ENCODE measurements at places on chromosomes 2 and 18. TPM values are rescaled to one million over a fixed set of nuclear protein-coding genes. Genes with fewer than 3 reads are reported as not detected.

Gene CRYBA2
- not detected for total RNA-seq

Gene MYOM1
- not detected for total RNA-seq

Gene SMCHD1
- total RNA-seq, result 180 TPM

Gene IL37
- not detected for total RNA-seq

Gene SNTG2
- total RNA-seq, result not detected

Gene CCBE1
- not detected for total RNA-seq

Gene LIMS3
- 0.26 TPM for total RNA-seq

Gene KLHL14
- total RNA-seq, result 17.2 TPM

Gene TTC32
- 17.9 TPM for total RNA-seq

GRCh38 chr2:170461889-170462288 lies 253.2 kb upstream of the SP5 start:
- H3K36me3 ChIP-seq, result no peaks in the 10 kb centered on the region
- no peaks in the 10 kb centered on the region for H3K4me1 ChIP-seq
- H3K27me3 ChIP-seq, result no peaks in the 10 kb centered on the region
- no peak overlapping the region for H3K27ac ChIP-seq

- H3K4me1 ChIP-seq, result 0 out of 2 replicates have a peak, but pooled peaks cover 5% of the 10 kb centered on the region
- DNase-seq, result no peak
- H3K27me3 ChIP-seq, result no peaks in the 10 kb centered on the region
Observed at GRCh38 chr2:25437881-25438662, 96.3 kb upstream of the DNMT3A start.

GRCh38 chr2:108220191-108220590 lies 19.6 kb upstream of the SULT1C3 start:
- H3K27ac ChIP-seq, result no peak overlapping the region
- no peaks in the 10 kb centered on the region for H3K36me3 ChIP-seq
- no peak overlapping the region for H3K4me3 ChIP-seq
- no peak for DNase-seq

- H3K27me3 ChIP-seq, result no peaks in the 10 kb centered on the region
- no peak for DNase-seq
- H3K4me3 ChIP-seq, result no peak overlapping the region
- peaks cover 3% of the 10 kb centered on the region for H3K4me1 ChIP-seq
- no peak overlapping the region for H3K27ac ChIP-seq
Observed at GRCh38 chr2:55860832-55861231, 62.8 kb downstream of the EFEMP1 start.

- no peaks in the 10 kb centered on the region for H3K4me1 ChIP-seq
- H3K36me3 ChIP-seq, result no peaks in the 10 kb centered on the region
- no peaks in the 10 kb centered on the region for H3K27me3 ChIP-seq
- no peak for DNase-seq
Observed at GRCh38 chr2:37189452-37190153, 1.1 kb upstream of the SULT6B1 start.

DNA sequence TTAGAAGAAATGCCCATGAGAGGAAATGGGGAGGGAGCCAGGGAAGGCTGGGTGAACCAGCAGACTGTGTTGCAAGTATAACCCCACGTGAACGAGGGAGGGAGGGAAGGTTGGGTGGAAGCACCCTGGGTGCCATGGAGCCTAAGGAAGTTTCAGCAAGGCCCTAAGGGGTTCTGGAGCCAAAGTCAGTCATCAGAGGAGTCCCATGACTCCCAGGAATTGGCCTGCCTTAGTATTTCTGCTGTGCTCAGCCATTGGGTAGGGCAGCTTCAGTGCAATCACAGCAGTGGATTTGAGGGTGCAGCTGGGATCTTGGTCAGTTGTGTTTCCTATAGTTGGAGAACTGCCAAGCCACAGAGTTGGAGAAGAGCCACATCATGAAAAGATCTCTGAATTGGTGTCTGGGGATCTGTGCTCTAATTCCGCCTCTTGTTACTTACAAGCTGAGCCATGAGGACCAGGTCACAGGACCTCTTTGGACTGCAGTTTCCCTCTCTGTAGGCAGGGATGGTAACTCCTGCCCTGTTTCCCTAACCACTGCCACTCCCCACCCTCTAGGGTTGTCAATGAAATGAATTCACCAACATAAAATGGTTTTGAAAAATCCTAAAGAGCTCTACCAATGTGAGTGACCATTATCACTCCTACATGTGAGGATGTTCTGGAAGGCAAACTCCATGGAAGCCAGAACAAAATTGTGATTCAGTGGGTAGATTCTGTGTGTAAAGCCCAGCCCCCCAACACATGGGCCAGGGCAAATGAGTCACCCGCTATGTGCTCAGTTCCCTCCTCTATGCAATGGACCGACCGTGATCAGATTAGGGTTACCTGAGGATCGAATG lies 108.9 kb downstream of the CLIP4 start:
- no peaks in the 10 kb centered on the region for H3K36me3 ChIP-seq
- no peaks in the 10 kb centered on the region for H3K4me1 ChIP-seq
- no peak for DNase-seq
- H3K27ac ChIP-seq, result no peak overlapping the region
- H3K27me3 ChIP-seq, result no peaks in the 10 kb centered on the region

- no peak overlapping the region for H3K4me3 ChIP-seq
- no peak for DNase-seq
- no peaks in the 10 kb centered on the region for H3K36me3 ChIP-seq
Observed at GRCh38 chr18:36623681-36624190, 205.1 kb downstream of the TPGS2 start.

DNA sequence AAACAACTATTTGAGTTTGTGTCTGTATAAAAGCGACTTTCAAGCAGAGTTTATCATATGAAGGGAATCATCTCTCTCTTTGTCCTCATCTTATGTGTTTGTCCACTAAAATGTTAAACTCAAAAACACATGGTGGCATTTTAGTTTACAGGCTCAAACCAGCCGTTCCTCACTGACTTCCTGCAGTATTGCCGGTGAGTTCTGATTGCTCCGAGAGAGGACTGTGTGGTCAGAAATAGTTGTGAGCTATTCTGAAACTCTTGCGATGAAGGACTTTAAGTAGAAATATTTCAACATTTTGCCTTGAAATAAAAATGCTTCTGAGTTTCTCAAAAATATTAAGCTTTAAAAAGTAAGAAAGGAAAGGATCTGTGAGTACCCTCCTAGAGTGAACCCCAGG lies 163.2 kb upstream of the CAVIN2 start:
- no peak overlapping the region for H3K27ac ChIP-seq
- H3K27me3 ChIP-seq, result no peaks in the 10 kb centered on the region
- no peaks in the 10 kb centered on the region for H3K4me1 ChIP-seq
- no peak for DNase-seq
- no peak overlapping the region for H3K4me3 ChIP-seq

DNA sequence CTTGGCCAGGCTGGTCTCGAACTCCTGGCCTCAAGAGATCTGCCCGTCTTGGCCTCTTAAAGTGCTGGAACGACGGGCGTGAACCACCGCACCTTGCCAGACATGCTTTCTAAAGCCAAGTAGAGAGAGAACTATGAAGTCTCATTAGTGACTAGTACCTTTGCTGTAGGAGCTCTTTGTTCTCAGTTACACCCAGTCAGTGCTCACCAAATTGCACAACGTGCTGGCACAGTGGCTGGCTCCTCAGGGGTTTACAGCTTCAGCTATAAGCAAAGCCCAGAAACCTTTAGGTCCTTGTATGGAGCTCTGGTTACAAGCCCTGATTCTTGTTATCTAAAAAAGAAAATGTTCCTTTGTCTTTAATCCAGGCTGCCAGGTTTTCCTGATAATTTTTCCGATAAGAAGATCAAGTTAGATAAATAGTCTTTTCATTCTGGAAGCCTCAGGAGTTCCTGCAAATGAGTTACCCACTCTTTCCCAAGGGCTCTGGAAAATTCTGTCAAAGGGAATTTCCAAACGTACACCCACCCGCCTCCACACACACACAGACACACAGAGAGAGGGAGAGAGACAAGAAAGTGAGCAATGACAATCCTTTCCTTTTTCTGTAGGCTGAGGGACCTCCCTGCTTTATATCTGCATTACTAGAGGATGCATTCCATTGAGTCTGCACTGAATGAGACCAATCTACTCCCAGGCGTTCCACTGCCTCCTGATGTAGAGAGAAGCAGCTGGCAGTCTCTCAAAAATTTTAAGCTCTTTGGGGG lies 100.2 kb upstream of the CSRNP3 start:
- no peaks in the 10 kb centered on the region for H3K4me1 ChIP-seq
- no peak overlapping the region for H3K4me3 ChIP-seq
- DNase-seq, result no peak
- H3K27ac ChIP-seq, result no peak overlapping the region
- H3K27me3 ChIP-seq, result no peaks in the 10 kb centered on the region

DNA sequence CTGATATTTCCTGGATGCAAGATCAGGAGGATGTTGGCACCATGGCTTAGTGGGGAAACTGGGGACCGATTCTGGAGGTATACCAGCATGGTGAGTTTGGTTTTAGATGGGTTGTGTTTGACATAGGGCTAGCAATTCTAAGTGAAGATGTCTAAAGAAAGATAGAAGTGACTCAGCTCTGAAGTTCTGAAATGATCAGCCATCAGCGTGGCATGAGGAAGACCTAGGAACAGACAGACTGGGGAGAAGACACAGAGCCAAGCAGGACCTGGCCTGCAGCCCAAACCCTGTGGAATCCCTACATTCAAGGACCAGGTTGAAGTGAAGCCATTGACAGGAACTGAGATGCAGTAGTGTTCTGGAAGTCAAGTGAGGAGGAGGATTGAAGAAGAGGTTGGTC lies 39.8 kb downstream of the HRH4 start:
- H3K27me3 ChIP-seq, result no peaks in the 10 kb centered on the region
- H3K4me3 ChIP-seq, result no peak overlapping the region
- no peak for DNase-seq

DNA sequence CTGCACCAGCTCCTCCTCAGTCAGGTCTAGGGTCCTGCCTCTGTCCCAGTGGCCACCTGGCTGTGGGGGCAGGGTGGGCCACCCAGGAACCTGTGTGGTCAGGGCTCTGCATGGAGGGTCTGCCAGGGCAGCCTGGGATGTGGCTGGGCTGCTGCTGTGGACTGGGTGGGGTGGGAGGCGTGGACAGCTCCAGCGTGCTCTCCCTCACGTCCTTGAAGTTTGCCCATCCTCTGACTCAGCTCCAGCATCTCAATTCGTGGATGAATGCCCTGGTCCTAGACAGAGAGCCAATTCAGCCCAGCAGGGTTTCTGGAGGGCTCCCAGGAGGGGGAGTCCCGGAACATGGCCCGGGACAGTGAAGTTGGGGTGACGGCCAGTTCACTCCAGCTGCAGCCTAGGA lies 64.3 kb upstream of the EPAS1 start:
- no peaks in the 10 kb centered on the region for H3K36me3 ChIP-seq
- H3K27me3 ChIP-seq, result no peaks in the 10 kb centered on the region
- no peak for DNase-seq
- no peaks in the 10 kb centered on the region for H3K4me1 ChIP-seq
- H3K27ac ChIP-seq, result no peak overlapping the region
- H3K4me3 ChIP-seq, result no peak overlapping the region

GRCh38 chr18:9861157-9861556 lies 24.6 kb upstream of the TXNDC2 start:
- peaks cover 11% of the 10 kb centered on the region for H3K4me1 ChIP-seq
- H3K27ac ChIP-seq, result no peak overlapping the region
- no peak overlapping the region for H3K4me3 ChIP-seq
- no peaks in the 10 kb centered on the region for H3K27me3 ChIP-seq

GRCh38 chr18:38751898-38752297 lies 1186.3 kb upstream of the CELF4 start:
- no peak for DNase-seq
- H3K27ac ChIP-seq, result no peak overlapping the region
- no peaks in the 10 kb centered on the region for H3K4me1 ChIP-seq
- H3K27me3 ChIP-seq, result no peaks in the 10 kb centered on the region
- H3K36me3 ChIP-seq, result no peaks in the 10 kb centered on the region

DNA sequence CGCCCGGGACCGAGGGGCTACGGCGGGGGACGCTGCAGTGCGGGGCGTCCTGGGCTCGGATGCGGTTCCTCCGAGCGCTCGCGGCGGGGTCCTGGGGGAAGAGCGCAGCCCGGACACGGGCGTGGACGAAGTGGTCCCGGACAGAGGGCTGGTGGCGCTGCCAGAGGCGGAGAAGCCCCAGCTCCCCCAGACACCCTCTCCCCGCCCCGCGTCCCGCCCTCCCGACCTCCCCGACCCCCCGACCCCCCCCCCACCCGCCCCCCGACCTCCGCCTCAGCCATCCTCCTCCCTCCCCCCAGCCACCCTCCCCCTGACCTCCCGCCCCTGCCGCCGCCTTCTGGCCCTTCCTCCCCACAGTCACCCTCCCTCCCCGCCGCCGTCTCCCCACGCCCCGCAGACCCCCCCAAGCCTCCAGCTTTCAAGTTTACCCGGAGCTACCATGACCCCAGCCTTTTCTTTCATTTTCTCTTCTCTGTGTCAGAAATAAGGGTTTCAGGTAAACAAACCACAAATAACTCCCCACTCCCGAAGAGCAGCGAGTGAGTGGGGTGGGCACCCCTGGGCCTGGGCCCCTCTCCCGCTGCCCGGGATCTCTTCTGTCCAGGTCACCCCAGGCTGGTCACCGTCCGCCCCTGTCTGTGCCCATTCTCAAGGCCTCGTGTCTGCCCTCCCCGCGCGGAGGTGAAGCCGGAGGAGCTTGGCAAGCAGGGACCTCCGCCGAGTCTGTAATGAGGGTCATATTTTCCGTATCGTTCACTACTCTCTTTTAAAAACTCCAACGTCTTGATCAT lies 5.1 kb downstream of the NFATC1 start:
- DNase-seq, result peak; percentile 81
- peaks cover 8% of the 10 kb centered on the region for H3K36me3 ChIP-seq
- H3K4me3 ChIP-seq, result peak overlapping the region; percentile 89
- peaks cover 82% of the 10 kb centered on the region for H3K4me1 ChIP-seq
- peak overlapping the region; percentile 90 for H3K27ac ChIP-seq

GRCh38 chr2:60292242-60292641 lies 261.2 kb downstream of the BCL11A start:
- DNase-seq, result no peak
- no peaks in the 10 kb centered on the region for H3K27me3 ChIP-seq
- H3K4me1 ChIP-seq, result no peaks in the 10 kb centered on the region

DNA sequence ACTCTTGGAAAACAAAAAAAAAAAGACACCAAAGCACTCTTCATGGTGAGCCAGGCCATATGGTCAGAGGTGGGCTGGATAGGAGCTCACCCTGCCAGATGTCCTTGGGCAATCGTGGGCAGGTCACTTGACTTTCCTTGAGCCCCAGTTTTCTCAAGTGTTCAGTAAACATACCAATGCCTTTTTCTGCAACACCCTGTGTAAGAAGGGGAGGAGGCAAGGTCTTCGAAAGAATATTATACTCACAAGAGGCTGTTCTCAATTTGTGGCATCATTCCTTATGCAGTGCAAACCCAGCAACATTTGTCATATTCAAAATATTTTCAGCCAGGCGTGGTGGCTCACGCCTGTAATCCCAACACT lies 22.9 kb upstream of the TMEM87B start:
- H3K27ac ChIP-seq, result no peak overlapping the region
- no peak for DNase-seq
- no peaks in the 10 kb centered on the region for H3K36me3 ChIP-seq
- H3K4me1 ChIP-seq, result no peaks in the 10 kb centered on the region
- no peak overlapping the region for H3K4me3 ChIP-seq
